ENCODE measurements at places on chromosomes 2 and 18. TPM values are rescaled to one million over a fixed set of nuclear protein-coding genes. Genes with fewer than 3 reads are reported as not detected.

RMND5A gene
- 28.4 TPM for total RNA-seq

KCNK3 gene
- not detected for total RNA-seq

FIGN gene
- not detected for total RNA-seq

ALPI gene
- not detected for total RNA-seq

SH3RF3 gene
- 0.17 TPM for total RNA-seq

SMYD1 gene
- total RNA-seq, result not detected

FABP1 gene
- total RNA-seq, result not detected

DSG4 gene
- not detected for total RNA-seq

LHCGR gene
- total RNA-seq, result not detected

SPC25 gene
- total RNA-seq, result 51.6 TPM

SP140 gene
- total RNA-seq, result 58.8 TPM

BBS5 gene
- 1.3 TPM for total RNA-seq

MBOAT2 gene
- 8.8 TPM for total RNA-seq

ASB18 gene
- not detected for total RNA-seq

SLC35G4 gene
- not detected for total RNA-seq

TSHZ1 gene
- 23.6 TPM for total RNA-seq

TCF7L1 gene
- total RNA-seq, result not detected

BOK gene
- total RNA-seq, result not detected

CRACDL gene
- total RNA-seq, result 0.22 TPM

SCN9A gene
- 0.48 TPM for total RNA-seq

SOWAHC gene
- 0.25 TPM for total RNA-seq

ADRA2B gene
- total RNA-seq, result not detected

ZNF521 gene
- total RNA-seq, result not detected

CPO gene
- total RNA-seq, result not detected

SFT2D3 gene
- 5.0 TPM for total RNA-seq

ABCA12 gene
- not detected for total RNA-seq
